ENCODE measurements at places on chromosomes 13 and 19.
A peak's percentile ranks its signal among the peaks of the same experiment; 100 is the strongest.

- no peak for DNase-seq
Observed at GRCh38 chr13:77136902-77137420, 110.0 kb upstream of the FBXL3 start.

DNA sequence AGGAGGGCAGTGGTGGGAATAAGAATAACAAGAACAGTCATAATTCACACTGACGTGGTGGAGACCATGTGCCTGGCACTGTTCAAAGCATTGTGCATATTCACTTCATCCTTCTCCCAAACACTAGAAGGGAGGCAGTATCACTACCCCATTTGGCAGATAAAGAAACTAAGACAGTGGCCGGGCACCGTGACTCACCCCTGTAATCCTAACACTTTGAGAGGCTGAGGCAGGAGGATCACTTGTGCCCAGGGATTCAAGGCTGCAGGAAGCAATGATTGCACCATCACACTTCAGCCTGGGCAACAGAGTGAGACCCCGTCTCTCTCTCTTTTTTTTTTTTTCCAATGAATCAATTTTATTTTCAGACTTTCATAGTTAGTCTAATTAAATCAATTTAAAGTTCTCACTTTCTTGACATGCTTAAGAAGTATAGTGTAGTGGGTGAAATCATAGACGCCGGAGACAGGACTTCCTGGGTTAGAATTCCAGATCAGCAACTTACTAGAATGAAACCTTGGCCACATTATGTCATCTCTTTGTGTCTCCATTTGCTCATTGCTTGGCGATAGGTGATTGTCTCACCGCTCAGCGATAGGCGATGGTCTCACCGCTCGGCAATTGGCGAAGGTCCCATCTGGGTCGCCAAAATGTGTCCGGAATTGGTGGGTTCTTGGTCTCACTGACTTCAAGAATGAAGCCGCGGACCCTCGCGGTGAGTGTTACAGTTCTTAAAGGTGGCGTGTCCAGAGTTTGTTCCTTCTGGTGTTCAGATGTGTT is 5.3 kb upstream of the ATG4D start:
- DNase-seq = no peak

DNA sequence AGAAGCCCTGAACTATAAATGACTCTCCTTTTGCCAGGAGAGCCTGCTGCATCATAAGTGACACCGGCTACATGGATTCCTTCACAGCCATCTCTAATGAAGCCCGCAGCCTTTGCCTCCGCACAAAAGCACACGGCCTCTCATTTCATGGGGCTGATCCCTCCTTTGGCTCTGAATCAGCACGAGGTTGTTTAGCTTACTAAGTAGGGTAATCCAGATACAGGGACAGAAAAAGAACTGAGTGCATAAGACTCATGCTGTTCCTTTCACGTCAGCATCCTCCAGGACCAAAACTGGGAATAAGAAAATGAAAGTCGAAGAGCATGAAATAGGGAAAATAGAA is 136.3 kb downstream of the DCT start:
- DNase-seq = no peak

GRCh38 chr19:369876-370275 is 25.3 kb upstream of the MIER2 start:
- no peak for DNase-seq

DNA sequence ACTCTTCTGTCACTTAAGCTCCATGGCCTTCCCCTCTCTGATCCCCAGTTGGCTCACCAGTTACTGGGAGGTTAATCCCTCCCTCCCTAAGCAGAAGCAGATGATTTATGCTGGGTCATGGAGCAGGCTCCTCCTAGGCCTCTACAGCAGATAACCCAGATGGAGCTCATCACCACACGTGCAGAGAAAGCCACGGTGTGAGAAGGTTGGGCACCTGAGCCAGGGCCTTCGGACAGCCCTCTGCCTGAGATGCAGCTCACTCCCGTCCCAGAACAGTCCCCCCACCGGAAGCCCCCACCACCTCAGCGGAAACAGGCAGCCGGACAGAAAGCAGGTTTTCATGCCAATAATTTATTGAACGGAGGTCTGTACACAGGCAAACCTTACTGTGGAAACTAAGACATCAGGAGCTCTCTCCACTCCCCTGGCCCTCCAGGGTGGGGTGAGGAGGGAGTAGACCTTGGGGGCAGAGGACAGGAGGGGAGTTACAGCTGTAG is 9.8 kb downstream of the ZNF526 start:
- no peak for DNase-seq

- DNase-seq = no peak
Observed at GRCh38 chr13:38419312-38419873, 69.7 kb downstream of the UFM1 start.

DNA sequence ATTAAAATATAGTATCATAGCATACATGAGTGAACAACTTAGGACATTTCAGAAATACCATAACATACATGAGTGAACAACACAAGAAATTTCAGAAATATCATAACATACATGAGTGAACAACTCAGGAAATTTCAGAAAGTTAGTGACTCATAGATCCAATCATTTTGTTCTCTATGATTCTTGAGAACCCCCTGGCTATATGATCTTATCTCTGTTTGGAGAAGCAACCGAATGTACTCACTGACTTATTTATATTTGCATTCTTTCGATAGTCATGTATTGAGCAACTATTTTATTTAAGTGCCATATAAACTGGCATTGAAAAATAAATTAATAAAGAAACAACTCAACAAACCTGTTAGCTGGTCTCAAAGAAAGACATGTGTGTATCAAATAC is 251.1 kb downstream of the EFNB2 start:
- DNase-seq = no peak

DNA sequence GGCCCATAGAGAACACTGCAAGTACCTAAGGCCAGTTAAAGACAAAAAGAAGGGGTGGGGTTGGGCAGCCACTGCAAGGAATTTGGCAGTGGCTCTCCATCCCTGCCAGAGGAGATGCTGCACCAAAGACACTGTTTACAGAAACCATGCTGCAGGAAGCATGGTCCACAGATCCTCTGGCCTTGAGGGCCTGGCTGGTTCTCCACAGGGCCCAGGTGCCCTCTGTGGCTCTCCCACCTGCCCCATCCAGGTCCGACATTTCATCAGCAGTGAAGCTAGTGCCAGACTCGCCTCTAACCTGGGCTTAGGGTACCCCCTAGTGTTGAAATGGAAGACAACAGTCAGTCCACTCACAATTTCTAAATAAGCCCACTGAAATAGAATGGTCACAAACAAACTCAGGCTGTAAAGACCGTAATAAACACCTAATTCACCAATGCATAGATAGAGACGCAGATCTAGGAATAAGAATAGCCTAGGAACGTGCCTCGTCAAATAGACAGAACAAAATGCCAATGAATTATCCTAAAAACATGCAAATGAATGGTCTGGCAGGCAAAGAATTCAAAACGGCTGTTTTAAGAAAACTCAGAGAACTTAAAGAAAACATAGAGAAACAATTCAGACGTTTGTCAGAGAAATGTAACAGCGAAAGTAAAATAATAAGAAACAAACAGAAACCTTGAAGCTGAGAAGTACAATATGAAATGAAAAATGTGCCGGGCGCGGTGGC is 23.3 kb downstream of the LYPD4 start:
- peak; percentile 23 for DNase-seq

GRCh38 chr19:40191836-40192646 is 815 bp downstream of the MAP3K10 start:
- no peak for DNase-seq

- no peak for DNase-seq
Observed at GRCh38 chr13:59416561-59416960, 747.2 kb downstream of the DIAPH3 start.

- DNase-seq = no peak
Observed at GRCh38 chr13:107459430-107459829, 755.9 kb downstream of the LIG4 start.

All from GF-D8 (cell line).